Activated naive CD8-positive, alpha-beta T cell treated with anti-CD3 and anti-CD28 coated beads, Interleukin-2, amount 10 ng/mL, durations not matched to agents 7 days and 5 days (primary cell): ENCODE measurements at places on chromosomes 3 and 15.

DNA sequence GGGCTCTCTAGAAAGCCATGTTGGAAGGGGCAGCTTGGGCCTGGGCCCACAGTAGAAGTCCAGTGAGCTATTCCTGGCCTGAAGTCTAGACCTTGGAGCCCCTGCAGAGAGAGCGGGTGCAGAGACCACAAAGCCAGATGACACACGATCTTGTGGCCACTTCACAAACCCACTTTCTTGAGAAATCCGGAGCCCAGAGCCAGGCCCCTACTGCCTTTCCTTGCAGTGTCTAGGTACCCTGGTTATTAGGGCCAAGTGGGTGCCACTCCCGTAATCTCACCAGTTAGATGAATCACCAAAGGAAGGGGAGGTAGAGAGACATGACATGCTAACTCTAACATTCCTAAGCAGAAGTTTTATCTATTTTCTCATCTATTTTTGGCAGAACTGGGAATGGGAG, 72.5 kb upstream of the ADAMTSL3 start:
- no peaks in the 10 kb centered on the region for H3K4me1 ChIP-seq
- H3K4me3 ChIP-seq: no peak overlapping the region
- H3K27me3 ChIP-seq: no peaks in the 10 kb centered on the region
- H3K27ac ChIP-seq: no peak overlapping the region
- no peaks in the 10 kb centered on the region for H3K36me3 ChIP-seq
- no peak for DNase-seq

GRCh38 chr3:6551165-6551564, 309.8 kb upstream of the GRM7 start:
- no peaks in the 10 kb centered on the region for H3K4me1 ChIP-seq
- no peaks in the 10 kb centered on the region for H3K36me3 ChIP-seq
- no peak for DNase-seq
- H3K27ac ChIP-seq: no peak overlapping the region

DNA sequence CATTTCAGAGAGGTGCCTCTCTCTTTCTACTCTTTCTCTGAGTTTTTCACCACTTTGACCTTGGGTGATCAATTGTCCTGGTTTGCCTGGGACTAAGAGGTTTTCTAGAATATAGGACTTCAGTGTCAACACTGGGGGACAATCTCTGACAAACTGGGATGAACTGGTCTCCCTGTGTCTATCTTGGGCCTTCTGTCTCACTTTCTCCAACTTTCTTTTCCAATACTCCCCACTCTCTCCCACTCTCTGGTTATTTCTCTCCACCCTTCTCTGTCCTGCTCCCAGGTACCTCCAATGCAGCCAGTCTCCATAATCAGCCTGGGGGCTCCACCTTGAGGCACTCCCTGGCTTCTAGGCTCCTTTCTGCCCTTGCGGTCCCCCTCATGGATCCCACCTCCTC, 4.7 kb upstream of the ITGA11 start:
- no peak overlapping the region for H3K4me3 ChIP-seq
- peaks cover 76% of the 10 kb centered on the region for H3K27me3 ChIP-seq
- no peaks in the 10 kb centered on the region for H3K36me3 ChIP-seq

GRCh38 chr3:138199851-138200250, 12.8 kb downstream of the ARMC8 start:
- H3K27me3 ChIP-seq: no peaks in the 10 kb centered on the region
- H3K27ac ChIP-seq: no peak overlapping the region
- H3K36me3 ChIP-seq: peaks cover 15% of the 10 kb centered on the region

DNA sequence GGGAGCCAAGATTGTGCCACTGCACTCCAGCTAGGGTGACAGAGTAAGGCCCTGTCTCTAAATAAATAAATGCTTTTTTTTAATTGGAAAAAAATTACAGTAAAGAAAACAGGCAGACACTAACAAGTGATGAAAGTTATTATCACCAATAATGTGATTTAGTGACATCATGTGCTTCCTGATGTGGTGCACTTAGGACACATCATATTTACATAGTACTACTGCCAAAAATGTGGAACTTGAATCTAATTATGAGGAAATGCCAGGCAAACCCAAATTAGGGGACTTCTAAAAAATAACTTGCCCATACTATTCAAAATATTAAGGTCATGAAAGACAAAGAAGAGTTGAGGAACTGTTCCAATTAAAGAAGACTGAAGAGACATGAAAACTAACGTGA, 30.8 kb downstream of the MAP4 start:
- H3K4me1 ChIP-seq: peaks cover 8% of the 10 kb centered on the region
- DNase-seq: no peak
- no peak overlapping the region for H3K4me3 ChIP-seq
- no peaks in the 10 kb centered on the region for H3K27me3 ChIP-seq
- H3K27ac ChIP-seq: no peak overlapping the region
- no peaks in the 10 kb centered on the region for H3K36me3 ChIP-seq

DNA sequence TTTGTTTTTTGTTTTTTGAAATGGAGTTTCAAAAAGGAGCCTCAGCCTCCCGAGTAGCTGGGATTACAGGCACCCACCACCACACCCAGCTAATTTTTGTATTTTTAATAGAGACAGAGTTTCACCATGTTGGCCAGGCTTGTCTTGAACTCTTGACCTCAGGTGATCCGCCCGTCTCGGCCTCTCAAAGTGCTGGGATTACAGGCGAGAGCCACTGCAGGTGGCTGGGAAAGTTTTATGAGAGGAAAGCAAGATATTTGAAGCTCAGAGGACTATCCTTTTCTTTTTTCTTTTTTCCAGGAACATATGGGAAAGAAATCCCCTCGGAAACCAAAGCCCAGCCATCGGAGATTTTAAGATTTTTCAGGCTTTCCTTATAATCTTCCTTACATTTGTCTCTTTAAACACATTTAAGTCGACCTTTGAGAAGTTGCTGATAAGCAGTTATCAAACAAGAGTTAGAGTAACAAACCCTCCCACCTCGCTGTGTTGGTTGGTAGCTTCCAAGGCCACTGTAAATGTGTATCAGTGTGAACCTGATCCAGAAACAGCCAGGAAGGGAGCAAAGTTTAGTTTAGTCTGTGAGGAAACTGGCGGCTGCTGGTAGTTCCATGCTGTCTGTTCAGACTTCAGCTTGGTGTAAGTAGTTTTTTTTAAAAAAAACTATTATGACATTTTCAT, 34.5 kb upstream of the MAP3K13 start:
- no peak overlapping the region for H3K27ac ChIP-seq
- DNase-seq: no peak
- peaks cover 10% of the 10 kb centered on the region for H3K4me1 ChIP-seq
- H3K27me3 ChIP-seq: peaks cover 5% of the 10 kb centered on the region
- H3K4me3 ChIP-seq: no peak overlapping the region

DNA sequence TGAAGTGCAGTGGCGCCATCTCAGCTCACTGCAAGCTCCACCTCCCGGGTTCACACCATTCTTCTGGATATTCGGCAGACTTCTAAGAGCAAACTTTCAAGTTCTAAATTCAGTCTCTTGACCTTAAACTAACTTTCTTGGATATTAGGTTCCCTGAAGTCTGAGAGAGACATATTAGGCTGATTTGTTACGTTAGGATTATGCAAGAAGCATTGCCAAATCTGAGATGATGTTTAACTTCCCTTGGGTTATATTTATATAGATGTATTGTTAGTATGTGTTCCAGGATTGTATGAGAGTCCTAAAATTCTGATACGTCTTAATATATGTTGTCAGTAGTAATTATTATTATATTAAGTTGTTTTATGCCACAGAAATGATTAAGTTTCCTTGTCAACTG, 80.1 kb downstream of the SLC6A1 start:
- no peak overlapping the region for H3K4me3 ChIP-seq
- H3K36me3 ChIP-seq: no peaks in the 10 kb centered on the region
- no peaks in the 10 kb centered on the region for H3K4me1 ChIP-seq
- H3K27ac ChIP-seq: no peak overlapping the region
- DNase-seq: no peak

GRCh38 chr3:57729334-57730045, 26.6 kb upstream of the SLMAP start:
- no peaks in the 10 kb centered on the region for H3K4me1 ChIP-seq
- no peaks in the 10 kb centered on the region for H3K27me3 ChIP-seq
- H3K36me3 ChIP-seq: no peaks in the 10 kb centered on the region
- DNase-seq: no peak

- no peak overlapping the region for H3K27ac ChIP-seq
- no peaks in the 10 kb centered on the region for H3K36me3 ChIP-seq
- H3K27me3 ChIP-seq: peaks cover 58% of the 10 kb centered on the region
These were observed 33.3 kb upstream of the VPS33B start for GRCh38 chr15:91055548-91056331.

- no peaks in the 10 kb centered on the region for H3K36me3 ChIP-seq
- DNase-seq: no peak
- peaks cover 16% of the 10 kb centered on the region for H3K27me3 ChIP-seq
- H3K4me1 ChIP-seq: no peaks in the 10 kb centered on the region
- no peak overlapping the region for H3K27ac ChIP-seq
These were observed 4.7 kb upstream of the THSD4 start for GRCh38 chr15:71110405-71111180.
